ENCODE measurements at places on chromosomes 3 and 15. TPM values are rescaled to one million over a fixed set of nuclear protein-coding genes. Genes with fewer than 3 reads are reported as not detected.

DNA sequence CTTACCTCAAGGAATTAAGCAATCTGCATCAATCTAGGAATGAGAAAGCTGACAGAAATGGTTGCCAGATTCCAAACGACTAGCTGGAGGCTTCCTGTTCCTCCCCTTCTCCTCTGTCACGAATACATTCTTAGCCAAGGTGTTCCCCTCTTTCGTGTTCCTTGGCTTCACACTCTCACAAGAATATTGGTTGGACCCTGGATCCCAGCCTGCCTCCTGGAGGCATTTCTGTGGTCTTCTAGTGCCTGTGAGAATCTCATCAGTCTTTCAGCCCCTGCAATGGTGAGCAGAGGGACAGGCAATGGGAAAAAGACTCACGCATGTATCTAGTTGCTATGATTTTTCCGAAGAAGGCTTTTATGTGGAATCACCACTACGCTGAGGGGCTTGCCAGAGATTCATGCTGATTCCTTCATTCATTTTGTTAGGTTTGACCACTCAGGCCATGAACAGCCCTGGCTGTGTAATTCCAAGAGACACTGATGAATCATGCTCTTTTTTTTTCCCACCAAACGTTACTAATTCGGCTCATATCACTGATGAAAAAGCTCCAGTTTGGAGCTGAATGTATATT, 1.6 kb upstream of the P3H2 start:
- no peak for DNase-seq
- H3K27me3 ChIP-seq, result peaks cover 52% of the 10 kb centered on the region
- H3K4me1 ChIP-seq, result peaks cover 5% of the 10 kb centered on the region
- H3K27ac ChIP-seq, result no peak overlapping the region

- H3K4me3 ChIP-seq, result no peak overlapping the region
- no peak for DNase-seq
- peaks cover 15% of the 10 kb centered on the region for H3K4me1 ChIP-seq
Measured at GRCh38 chr15:58588096-58588495, 156.3 kb downstream of the LIPC start.

DNA sequence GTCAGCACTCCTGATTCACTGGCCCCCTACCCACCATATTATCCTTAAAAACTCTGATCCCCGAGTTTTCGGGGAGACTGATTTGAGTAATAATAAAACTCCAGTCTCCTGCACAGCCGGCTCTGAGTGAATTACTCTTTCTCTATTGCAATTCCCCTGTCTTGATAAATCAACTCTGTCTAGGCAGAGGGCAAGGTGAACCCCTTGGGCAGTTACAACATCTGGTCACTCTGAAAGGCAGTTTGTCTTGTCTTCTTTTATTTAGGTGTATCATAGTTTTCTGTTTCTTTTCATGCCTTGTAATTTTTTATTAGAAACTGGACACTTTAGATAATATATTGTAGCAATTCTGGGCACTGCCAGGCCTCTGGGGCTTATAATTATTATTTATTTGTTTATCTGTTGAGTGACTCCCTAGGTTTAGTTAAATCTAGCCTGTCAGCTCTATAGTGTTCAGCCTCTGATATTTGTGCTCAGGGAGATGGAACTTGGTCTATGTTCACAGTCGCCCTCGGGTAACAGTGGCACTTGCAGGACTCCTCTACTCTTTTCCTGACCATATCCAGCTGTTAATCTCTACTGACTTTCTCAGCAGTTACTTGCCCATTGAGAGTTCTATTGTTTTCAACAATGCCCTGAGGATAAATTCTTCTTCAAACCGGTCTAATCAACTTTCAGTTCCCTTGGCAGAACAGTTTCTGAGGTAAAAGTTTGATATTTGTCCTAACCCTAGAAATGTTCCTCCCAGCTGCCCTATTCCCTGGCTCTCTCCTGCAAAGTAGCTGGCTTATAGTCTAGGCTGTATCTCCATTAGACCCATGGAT, 15.5 kb upstream of the PLAAT1 start:
- H3K36me3 ChIP-seq, result no peaks in the 10 kb centered on the region
- H3K4me3 ChIP-seq, result no peak overlapping the region
- H3K4me1 ChIP-seq, result no peaks in the 10 kb centered on the region
- peaks cover 2% of the 10 kb centered on the region for H3K27me3 ChIP-seq
- no peak overlapping the region for H3K27ac ChIP-seq
- DNase-seq, result no peak

DNA sequence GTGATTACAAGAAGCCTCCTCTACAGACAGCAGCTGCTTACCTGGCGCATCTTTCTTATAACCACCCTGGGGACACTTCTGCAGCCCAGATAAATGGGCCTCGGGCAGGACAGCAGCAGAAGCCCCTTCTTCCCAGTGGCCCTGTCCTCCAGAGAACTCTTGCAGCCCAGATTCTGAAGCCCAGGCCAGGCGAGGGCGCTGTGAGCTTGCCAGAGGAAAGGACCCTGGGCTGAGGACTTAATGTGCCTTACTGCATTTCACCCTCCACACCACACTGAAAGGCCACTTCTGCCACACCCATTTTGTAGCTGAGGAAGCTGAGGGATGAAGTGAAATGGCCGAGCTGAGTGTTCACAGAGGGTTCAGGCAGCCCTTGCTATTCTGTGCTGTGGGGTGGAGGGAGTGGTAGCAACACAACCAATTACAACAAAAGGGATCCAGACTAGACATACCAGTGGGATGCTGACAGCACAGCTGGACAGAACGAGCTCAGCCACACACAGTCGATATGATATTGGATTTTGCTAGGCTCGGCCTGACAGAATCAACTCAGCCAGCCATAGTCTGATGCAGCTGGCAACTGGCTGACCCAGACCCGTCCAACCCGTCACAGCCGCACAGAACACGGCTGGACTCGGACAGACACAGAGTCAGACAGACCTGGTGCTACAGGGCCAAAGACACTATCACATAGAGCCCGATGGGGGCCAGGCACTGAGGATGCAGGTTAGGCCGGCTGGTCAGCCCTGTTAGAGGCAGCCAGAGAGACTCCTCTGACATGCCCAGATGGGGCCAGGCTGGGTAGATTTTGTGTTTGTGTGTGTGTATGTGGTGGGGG, 7.3 kb downstream of the ACOX2 start:
- H3K36me3 ChIP-seq, result no peaks in the 10 kb centered on the region
- no peaks in the 10 kb centered on the region for H3K27me3 ChIP-seq

GRCh38 chr3:13879946-13880810, at the start of gene WNT7A:
WNT7A (minus strand) TSS chr3:13880071; CDS start chr3:13879816, 255 bp downstream.
- H3K36me3 ChIP-seq, result no peaks in the 10 kb centered on the region
- peak within 1 kb of the TSS; percentile 28 for H3K4me3 ChIP-seq
- H3K27me3 ChIP-seq, result peaks cover 72% of the 10 kb centered on the region
- peak; percentile 54 for DNase-seq
- peaks cover 7% of the 10 kb centered on the region for H3K4me1 ChIP-seq
- H3K27ac ChIP-seq, result no peak within 1 kb of the TSS

- DNase-seq, result no peak
- H3K27me3 ChIP-seq, result no peaks in the 10 kb centered on the region
- peaks cover 32% of the 10 kb centered on the region for H3K4me1 ChIP-seq
- no peak overlapping the region for H3K4me3 ChIP-seq
- H3K27ac ChIP-seq, result peak overlapping the region; percentile 34
Measured at GRCh38 chr15:99385005-99385669, 133.9 kb downstream of the LRRC28 start.

DNA sequence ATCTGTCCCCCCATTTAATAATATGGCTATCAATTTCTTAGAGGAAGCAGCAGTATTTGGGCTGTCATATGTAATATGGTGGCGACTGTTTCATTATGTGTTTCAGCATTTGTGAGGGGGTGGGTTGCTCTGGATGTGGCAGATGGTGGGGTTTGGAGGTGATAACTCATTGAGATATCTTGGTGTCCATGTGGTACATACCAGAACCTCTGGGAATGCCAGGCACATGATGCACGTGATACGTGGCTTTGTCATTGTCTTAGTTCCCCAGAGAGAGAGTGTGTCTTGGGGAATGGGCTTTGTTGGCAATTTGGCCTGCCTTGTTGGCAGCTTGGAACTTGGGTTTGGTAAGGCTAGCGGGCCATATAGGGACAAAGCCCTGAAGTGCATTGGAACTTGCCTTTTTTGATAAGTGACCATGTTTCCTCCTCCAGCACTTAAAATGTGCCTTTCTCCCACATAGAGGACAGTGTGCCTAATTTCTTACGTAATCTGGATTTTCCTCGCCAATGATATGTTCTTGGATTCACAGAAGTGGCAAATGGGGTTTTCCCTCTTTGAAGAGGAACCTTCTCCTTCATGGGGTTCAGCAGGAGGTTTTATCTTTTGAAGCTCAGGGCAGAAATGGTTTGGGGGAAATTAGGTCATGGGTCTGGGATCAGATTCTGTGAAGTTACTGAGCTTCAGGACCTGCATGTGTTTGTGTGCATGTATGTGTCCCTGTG, 79.5 kb downstream of the DNASE1L3 start:
- no peak for DNase-seq
- H3K4me1 ChIP-seq, result peaks cover 13% of the 10 kb centered on the region
- peaks cover 28% of the 10 kb centered on the region for H3K36me3 ChIP-seq

DNA sequence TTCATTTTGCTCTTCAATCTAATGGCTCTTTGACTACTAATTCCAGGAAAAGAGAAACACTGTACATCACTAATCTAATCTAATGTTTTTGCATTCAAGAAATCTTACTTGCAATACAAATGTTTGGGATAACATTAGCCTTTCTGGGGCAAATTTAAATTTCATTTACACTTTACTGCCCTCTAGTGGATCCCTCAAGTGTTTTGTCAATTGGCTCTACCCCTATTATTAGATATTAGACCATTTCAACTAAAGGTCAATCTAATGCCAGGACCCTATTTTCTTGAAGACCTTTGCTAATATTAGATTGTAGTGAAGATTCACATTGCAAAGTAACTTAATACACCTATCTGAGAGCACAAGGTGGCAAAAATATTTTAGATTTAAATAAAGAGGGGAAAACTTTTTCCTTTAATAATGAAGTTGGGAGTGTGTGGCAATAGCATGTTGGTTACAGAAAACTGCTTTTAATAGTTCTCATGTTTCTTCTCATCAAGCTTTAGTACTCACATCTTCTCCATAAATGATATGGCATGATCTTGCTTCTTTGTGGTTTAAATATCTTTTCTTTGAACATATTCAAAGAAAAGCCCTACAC, 5.0 kb downstream of the C2CD4A start:
- H3K36me3 ChIP-seq, result no peaks in the 10 kb centered on the region
- H3K27ac ChIP-seq, result no peak overlapping the region
- peaks cover 31% of the 10 kb centered on the region for H3K27me3 ChIP-seq
- H3K4me1 ChIP-seq, result peaks cover 13% of the 10 kb centered on the region

- H3K4me3 ChIP-seq, result no peak overlapping the region
- DNase-seq, result no peak
- peaks cover 12% of the 10 kb centered on the region for H3K36me3 ChIP-seq
Measured at GRCh38 chr15:41438206-41438605, 21.3 kb downstream of the RTF1 start.

- DNase-seq, result no peak
- H3K27me3 ChIP-seq, result no peaks in the 10 kb centered on the region
- peaks cover 5% of the 10 kb centered on the region for H3K36me3 ChIP-seq
- H3K27ac ChIP-seq, result no peak overlapping the region
Measured at GRCh38 chr3:57838627-57839026, 82.5 kb downstream of the SLMAP start.

The KNL1 gene
- 62.2 TPM for total RNA-seq

The CRABP1 gene
- not detected for total RNA-seq

The OR5K2 gene
- not detected for total RNA-seq

The CRYGS gene
- 4.5 TPM for total RNA-seq

The KCNAB1 gene
- not detected for total RNA-seq

The PRR20G gene
- total RNA-seq, result not detected

The HDAC11 gene
- total RNA-seq, result 2.3 TPM
